ENCODE measurements at places on chromosomes 13 and 19.
A peak's percentile ranks its signal among the peaks of the same experiment; 100 is the strongest.

DNA sequence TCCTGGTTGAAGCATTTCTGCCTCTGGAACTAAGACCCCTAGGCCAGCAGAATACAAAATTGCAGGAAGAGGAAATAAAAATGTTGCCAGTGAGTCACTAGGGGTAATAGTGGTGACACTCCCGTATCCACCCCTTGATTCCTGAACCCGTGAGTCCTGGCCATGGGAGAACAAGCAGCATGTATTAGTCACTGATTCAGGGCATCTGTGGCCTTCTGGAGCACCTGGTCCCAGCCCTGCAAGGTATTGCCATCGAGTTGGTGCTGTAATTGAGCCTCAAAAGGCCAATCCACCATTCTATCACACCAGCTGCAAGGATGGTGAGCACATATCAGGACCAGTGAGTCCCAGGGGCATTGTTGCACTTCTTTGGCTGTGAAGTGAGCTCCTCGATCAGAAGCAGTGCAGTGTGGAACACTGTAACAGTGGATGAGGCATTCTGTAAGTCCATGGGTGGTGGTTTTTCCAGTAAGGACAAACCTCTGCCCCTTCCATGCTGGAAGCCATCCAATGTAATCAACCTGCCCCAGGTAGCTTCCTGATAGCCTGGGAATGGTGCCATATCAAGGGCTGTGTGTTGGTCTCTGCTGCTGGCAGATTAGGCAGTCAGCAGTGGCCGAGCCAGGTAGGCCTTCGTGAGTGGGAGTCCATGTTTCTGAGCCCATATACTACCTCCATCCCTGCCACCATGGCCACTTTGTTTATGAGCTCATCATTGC lies 39.6 kb downstream of the C1QTNF9 start:
- no peak for DNase-seq

- DNase-seq, result no peak
Measured at GRCh38 chr13:95524264-95524901, 28.1 kb upstream of the CLDN10 start.

DNA sequence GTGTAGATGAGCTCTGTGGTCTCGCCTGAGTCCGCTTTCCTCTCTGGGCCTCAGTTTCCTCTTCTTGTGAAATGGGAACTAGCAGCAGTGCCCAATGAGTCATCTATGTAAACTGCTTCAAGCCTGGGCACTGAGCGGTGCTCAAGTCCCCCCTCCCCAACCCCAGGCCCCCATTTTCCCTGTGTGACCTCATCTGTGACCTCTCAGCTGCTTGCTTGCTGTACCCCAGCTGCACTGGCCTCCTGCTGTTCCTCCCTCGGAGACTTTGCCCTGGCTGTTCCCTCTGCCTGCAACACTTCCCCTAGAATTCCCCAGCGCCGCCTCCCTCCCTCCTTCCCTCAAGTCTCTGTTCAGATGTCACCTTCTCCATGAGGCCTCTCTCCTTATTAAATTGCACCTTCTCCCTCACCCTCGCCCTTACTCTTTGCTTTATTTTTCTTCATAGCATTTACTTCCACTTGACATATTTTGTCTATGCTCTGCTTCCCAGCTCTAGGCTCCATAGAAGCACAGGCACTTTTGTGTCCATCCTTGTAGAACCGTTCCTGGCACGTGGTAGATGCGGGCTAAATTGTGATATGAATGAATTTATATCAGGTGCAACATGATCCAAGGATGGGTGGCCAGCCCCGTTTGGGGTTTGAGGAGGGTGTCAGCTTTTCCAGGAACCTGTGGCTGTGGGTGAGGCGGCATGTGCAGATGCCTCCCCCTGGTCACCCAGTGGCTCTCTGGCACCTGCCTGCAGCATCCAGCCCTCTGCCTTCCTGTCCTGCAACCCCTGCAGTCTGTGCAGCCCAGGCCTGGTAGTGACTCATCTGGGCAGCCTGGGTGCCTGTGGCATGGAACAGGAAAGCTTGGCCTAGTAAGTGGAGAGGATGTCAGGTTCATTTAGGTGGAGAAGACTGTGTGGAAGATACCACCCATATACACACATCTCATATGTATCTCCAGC lies 26.3 kb downstream of the SIPA1L3 start:
- DNase-seq, result no peak

DNA sequence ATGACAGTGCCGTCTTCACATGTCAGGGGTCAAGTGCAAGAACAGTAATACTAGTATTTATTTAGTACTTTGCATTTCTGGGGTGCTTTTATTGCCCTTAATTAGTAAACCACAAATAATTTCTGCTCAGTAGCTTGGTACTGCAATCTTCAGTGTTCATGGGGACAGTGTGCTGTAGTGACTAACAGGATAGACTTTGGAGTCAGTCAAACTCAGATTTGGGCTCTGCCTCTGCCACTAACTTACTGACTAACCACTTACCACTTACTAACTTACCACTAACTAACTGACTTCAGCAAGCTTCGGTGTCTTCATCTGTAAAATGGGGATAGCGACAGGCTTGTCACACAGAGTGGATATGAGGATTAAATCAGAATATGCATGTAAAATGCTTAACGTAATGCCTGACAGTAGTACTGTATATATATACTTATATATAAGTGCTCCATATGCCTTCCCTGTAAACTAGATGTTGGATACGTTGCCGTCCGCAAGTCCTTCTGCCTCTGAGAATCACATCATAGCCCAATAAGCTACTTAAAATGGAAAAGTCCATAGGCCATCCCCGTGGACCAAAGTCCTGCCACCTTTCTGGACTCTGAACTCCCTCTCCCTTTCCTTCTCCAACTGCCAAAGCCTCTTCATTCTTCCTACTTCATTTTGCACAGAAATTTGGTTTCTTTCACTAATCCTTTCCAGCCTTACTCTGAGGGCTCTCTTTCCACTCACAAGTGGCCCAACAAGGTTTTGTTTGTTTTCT lies 158.1 kb downstream of the ZIC5 start:
- no peak for DNase-seq

DNA sequence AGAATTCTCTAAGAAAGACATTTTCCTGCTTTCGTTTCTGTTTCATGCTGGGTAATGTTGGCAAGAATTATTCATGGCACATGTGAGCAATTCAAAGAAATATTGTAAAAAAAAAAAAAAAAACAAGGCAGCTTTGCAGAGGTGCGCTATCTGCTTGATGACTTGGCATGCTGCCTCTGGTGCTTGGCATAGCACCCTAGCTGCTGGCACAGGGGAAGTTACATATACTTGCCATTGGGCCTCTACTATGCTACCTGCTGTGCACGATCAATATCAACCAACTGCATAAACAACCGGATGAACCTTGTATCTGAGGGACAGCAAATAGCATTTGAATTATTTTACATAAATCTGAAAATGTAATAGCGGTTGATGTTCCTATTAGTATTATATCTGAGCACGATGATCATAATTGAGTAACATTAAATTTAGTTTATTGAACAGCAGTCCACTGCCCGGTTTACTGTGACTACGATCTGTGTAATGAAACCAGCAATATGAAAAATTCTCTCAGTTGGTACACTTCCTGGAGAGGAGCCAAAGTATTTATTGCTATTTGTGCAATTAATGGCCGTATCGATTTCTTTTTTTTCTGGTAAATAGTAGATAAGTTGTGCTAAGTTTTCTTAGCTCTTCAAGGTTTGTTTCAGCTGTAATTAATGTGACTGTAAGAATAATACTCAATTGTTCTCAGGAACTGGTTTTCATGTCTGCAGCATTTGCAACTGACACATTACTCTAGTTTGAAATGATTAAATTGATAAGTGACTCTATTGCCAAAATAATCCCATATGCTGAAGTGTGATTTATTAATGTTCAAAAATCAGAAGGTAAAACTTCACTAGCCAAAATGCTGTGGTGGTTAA lies 717.3 kb downstream of the DACH1 start:
- DNase-seq, result no peak

- DNase-seq, result no peak
Measured at GRCh38 chr19:16366433-16367260, 42.0 kb downstream of the KLF2 start.

DNA sequence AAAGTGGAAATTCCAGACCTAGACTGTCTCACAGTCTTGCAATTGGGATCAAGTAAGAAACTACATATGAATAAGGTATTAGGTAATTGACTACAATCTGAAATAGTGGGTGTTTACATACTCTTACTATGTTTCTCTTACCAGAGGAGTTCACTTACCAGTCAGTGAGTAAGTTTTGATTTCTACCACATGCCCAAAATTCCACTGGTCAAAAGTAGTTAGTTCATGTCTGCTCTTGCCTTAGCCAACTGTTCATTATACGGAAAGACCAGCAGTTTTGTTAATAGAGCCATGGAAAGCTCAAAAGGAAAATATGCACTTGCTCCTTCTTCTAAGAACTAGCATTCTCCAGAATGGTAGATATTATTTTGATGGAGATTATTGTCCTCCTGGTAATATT lies 490.8 kb downstream of the RFC3 start:
- no peak for DNase-seq

DNA sequence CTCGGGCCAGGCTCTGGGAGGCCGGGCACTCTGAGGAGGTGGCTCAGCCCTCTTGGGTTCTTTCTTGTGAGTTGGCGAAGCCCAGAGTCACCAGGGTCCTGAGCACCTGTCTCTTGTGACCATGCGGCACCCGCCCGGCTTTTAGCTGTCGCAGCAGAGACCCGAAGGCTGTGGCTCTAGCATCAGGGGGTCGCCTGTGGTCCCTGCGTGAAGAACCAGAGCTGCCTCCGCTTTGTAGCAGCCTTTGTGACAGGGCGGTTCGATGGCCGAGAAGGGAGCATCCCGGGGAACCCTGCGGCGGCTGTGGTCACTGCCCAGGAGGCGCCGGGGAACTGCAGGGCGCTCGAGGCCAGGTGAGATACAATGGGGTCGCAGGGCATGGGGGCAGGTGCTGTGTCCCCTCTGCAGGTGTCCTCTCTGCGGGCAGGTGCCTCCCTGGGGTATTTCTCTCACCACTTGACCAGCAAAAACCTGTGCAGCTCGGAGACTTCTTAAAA lies 10.4 kb downstream of the MCF2L start:
- no peak for DNase-seq

DNA sequence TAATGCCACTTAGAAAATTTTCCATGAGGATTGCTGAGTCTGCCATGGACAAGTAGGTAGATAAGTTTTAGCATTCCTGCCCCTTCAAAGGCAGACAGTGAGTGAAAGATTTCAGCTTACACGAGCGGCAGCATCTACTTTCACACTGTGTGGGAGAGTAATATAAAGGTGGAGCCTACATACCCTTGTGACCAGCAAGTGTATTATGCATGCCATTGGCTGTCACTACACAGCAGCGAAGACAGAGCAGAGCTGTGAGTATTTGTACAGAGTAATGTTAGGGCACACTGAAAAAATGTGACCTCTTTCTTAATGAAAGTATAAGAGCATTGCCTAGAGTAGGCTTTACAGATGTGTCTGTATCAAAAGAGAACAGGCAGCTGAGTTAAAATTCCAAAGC lies 14.0 kb downstream of the SLITRK6 start:
- DNase-seq, result no peak

- DNase-seq, result no peak
Measured at GRCh38 chr13:50676602-50677001, 166.9 kb downstream of the DLEU7 start.

- DNase-seq, result no peak
Measured at GRCh38 chr19:52935434-52935833, 12.2 kb upstream of the ZNF888 start.

DNA sequence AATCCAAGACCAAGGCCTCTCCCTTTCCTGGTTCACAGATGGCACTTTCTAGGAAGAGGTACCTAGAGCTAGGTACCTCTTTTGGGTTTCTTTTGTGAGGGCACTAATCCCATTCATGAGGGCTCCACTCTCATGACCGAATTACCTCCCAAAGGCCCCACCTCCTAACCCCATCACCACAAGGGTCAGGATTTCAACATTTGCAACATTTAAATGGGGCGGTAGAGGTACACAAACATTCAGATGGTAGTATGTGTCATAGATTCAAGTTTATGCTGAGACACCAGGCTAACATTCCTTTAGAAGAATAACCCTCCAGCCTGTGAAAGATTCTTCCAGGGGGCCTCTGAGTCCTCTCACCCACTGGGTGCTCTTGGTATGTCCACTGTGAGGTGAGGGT lies 116.3 kb downstream of the FOXO1 start:
- DNase-seq, result no peak

- no peak for DNase-seq
Measured at GRCh38 chr13:108561149-108561548, 68.3 kb upstream of the MYO16 start.

- DNase-seq, result no peak
Measured at GRCh38 chr13:42525035-42525504, 48.9 kb upstream of the TNFSF11 start.

- DNase-seq, result no peak
Measured at GRCh38 chr13:29847501-29847983, 2.9 kb downstream of the UBL3 start.

- no peak for DNase-seq
Measured at GRCh38 chr19:46803555-46803954, 15.2 kb upstream of the SLC1A5 start.

DNA sequence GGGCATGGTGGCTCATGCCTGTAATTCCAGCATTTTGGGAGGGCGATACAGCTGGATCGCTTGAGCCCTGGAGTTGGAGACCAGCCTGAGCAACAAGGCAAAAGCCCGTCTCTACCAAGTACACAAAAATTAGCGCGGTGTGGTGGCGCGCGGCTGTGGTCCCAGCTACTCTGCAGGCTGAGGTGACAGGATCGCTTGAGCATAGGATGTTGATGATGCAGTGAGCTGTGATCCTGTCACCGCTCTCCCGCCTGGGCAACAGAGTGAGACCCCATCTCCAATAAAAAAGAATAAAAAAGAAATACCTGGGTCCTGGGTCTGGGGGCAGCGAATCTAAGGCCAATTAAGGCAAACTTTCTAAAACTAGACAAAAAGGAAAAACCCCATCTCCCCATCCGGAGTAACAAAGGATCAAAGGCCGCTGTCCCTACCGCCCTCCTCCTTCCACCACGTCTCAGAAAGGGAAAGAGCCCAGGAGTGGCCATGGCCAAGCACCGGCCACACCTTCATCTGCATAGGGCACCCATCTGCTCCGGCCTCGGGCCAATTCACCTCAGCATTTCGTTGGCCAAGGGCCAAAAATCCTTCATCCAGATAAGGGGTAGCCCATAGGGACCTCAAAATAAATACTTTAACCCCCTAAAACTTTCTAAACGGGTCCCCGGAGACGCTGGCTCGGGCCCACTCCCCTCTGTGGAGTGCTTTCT lies 851 bp downstream of the ZNF320 start:
- DNase-seq, result no peak

- DNase-seq, result no peak
Measured at GRCh38 chr13:87999788-88000187, 328.6 kb downstream of the SLITRK5 start.

DNA sequence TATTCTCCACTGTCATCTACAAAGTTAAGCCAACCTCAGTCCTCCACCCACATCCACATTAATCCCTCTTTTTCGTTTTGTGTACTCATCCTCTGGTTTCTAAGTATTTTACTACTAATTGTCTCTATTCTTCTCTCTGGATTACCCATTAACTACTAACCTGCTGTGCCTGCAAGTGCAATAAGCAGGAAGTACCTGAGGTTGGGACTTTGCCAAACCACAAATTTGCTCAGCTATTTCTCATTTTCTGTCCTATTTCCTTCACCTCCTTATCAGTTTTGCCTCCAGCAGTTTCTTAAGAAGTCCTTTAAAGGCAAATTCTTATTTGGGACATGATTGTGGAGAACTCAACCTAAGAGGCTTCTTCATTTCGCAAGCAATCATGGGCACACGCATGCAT lies 1708.9 kb downstream of the SLITRK5 start:
- DNase-seq, result no peak

- DNase-seq, result peak; percentile 19
Measured at GRCh38 chr19:9321338-9321737, 2.6 kb upstream of the ZNF559 start.
